Ovary (tissue), 10 donors: ENCODE measurements at places on chromosomes 4 and X.
A peak's percentile ranks its signal among the peaks of the same experiment; 100 is the strongest.

- no peak overlapping the region for H3K4me3 ChIP-seq
- no peaks in the 10 kb centered on the region for H3K36me3 ChIP-seq
- no peaks in the 10 kb centered on the region for H3K27me3 ChIP-seq
- DNase-seq = no peak
- H3K4me1 ChIP-seq = no peaks in the 10 kb centered on the region
Measured at GRCh38 chrX:149003863-149004660, 501.0 kb downstream of the IDS start.

GRCh38 chr4:38189445-38189844, 229.2 kb downstream of the PTTG2 start:
- no peaks in the 10 kb centered on the region for H3K27me3 ChIP-seq
- H3K4me1 ChIP-seq = peaks cover 5% of the 10 kb centered on the region
- H3K4me3 ChIP-seq = no peak overlapping the region
- no peaks in the 10 kb centered on the region for H3K36me3 ChIP-seq

DNA sequence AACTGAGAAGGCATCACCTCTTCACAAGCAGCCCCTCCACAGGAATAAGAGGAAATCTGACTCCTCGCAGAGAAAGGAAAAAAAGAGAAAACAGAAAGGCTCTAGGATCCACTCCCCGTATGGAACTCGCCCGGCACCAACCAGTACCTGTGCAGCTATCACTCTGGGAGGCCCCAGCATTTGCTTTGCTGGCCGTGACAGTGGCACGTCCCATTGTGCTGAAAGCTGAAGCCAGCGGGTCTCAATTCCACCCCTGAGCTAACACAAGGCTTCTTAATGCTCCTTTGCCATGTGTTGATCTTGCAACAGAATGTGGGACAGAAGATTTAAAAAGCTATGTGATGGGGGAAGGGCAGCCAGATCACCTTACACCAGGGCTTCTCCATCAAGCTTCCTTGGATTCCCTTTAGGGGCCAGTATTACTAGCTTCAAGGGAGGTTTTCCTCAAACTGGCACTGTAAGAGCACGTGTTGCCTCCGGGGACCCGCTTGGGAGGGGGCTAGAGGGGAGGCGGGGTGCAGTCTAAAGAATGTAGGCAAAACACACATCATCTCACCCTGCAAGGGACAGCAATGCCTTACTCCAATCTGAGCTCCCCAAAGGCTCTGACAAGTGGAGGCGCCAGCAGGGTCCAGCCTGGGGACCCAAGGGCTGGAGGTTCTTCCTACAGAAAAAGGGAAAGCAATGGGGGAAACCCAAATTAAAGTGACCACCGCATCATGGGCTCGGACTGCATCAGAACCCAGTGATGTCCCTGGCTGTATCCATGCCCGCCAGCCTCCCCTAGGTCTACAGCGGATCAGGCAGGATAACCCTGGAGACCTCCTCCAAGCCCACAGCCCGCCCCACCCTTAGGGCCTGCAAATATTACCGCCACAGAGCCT, 1.2 kb downstream of the USP46 start:
- peak overlapping the region; percentile 83 for H3K4me3 ChIP-seq
- peaks cover 11% of the 10 kb centered on the region for H3K4me1 ChIP-seq
- peak; percentile 33 for DNase-seq
- H3K36me3 ChIP-seq = no peaks in the 10 kb centered on the region
- no peaks in the 10 kb centered on the region for H3K27me3 ChIP-seq

- H3K27me3 ChIP-seq = no peaks in the 10 kb centered on the region
- H3K27ac ChIP-seq = no peak overlapping the region
- DNase-seq = no peak
- no peak overlapping the region for H3K4me3 ChIP-seq
- no peaks in the 10 kb centered on the region for H3K4me1 ChIP-seq
Measured at GRCh38 chrX:25851141-25851540, 287.0 kb upstream of the MAGEB18 start.

GRCh38 chr4:89296399-89296798, 11.2 kb downstream of the GPRIN3 start:
- no peak overlapping the region for H3K4me3 ChIP-seq
- no peak for DNase-seq
- H3K27me3 ChIP-seq = no peaks in the 10 kb centered on the region
- no peaks in the 10 kb centered on the region for H3K4me1 ChIP-seq
- H3K36me3 ChIP-seq = no peaks in the 10 kb centered on the region

GRCh38 chr4:71855944-71856343, 72.1 kb upstream of the GC start:
- H3K27ac ChIP-seq = no peak overlapping the region
- no peaks in the 10 kb centered on the region for H3K27me3 ChIP-seq
- DNase-seq = no peak
- no peak overlapping the region for H3K4me3 ChIP-seq

DNA sequence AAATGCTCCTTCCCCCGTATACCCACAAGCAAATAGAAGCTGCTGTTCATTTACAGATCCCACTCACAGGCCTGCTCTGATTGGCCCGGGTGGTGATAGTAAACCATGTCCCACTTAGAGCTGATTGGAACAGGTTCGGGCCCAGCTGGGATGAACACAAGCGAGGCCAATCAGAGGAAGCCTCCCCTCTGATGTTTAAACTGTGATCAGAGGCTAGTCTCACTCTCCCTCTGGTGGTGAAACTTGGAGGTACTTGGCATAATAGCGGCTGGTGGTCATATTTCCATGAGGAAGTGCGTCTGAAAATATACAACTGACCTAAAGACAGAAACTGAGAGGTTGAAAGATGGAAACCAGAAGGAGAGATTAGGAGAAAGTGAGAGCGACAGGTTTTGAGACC, 51.5 kb upstream of the TRPC3 start:
- no peaks in the 10 kb centered on the region for H3K27me3 ChIP-seq
- H3K4me1 ChIP-seq = no peaks in the 10 kb centered on the region
- H3K4me3 ChIP-seq = no peak overlapping the region
- no peaks in the 10 kb centered on the region for H3K36me3 ChIP-seq
- H3K27ac ChIP-seq = no peak overlapping the region

- H3K36me3 ChIP-seq = no peaks in the 10 kb centered on the region
- no peaks in the 10 kb centered on the region for H3K4me1 ChIP-seq
- H3K4me3 ChIP-seq = no peak overlapping the region
- no peak for DNase-seq
- H3K27ac ChIP-seq = no peak overlapping the region
Measured at GRCh38 chr4:38930204-38930603, 62.6 kb downstream of the FAM114A1 start.

GRCh38 chr4:72489267-72489666, 79.8 kb downstream of the ADAMTS3 start:
- no peaks in the 10 kb centered on the region for H3K27me3 ChIP-seq
- no peak overlapping the region for H3K27ac ChIP-seq
- no peak for DNase-seq
- H3K4me1 ChIP-seq = no peaks in the 10 kb centered on the region
- H3K36me3 ChIP-seq = no peaks in the 10 kb centered on the region

GRCh38 chr4:25160714-25161592, 704 bp upstream of the SEPSECS start:
- peak overlapping the region; percentile 87 for H3K4me3 ChIP-seq
- peak; percentile 19 for DNase-seq
- H3K36me3 ChIP-seq = no peaks in the 10 kb centered on the region
- H3K4me1 ChIP-seq = peaks cover 2% of the 10 kb centered on the region
- no peaks in the 10 kb centered on the region for H3K27me3 ChIP-seq

GRCh38 chr4:182885022-182885737, 32.0 kb downstream of the DCTD start:
- no peaks in the 10 kb centered on the region for H3K27me3 ChIP-seq
- DNase-seq = no peak
- H3K36me3 ChIP-seq = no peaks in the 10 kb centered on the region
- peaks cover 7% of the 10 kb centered on the region for H3K4me1 ChIP-seq

DNA sequence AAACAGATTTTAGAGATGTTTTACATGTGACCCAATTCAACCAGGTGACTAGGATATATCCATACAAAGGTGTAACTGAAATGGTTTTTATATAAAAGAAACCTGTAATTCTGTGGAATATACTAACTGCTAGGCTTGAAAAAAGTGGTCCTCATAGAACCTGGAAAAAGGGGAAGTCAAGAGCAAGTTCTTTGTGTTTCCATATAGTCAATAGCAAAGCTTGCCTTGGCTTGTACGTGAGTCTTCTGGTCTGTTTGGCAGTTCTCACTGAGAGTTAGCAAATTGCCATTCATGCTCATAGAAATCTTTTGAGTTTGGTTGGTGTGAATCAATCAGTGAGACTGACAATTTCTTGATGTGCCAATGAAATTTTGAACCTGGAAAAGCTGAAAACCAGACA, 79.4 kb upstream of the SMIM10 start:
- H3K27ac ChIP-seq = no peak overlapping the region
- H3K36me3 ChIP-seq = no peaks in the 10 kb centered on the region
- no peaks in the 10 kb centered on the region for H3K4me1 ChIP-seq
- no peak for DNase-seq
- no peak overlapping the region for H3K4me3 ChIP-seq

DNA sequence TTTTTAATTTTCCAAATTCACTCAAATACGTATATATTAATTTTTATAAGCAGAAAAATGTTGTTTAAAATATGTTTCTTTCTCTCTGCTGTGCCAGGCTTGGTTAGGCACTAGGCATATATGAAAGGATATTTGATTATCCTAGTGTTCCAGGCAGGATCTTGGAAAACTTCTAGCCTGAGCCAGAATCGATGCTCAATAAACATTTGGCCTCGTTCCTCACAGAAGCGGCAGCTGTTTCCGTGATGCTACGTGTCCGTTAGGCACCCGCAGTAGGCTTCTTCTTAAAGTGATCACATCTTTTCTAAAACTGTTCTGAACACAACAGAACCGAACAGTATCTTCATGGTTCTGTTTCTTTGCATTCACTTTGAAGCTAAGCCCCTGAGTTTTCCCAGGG, 50.1 kb upstream of the CRMP1 start:
- H3K4me3 ChIP-seq = no peak overlapping the region
- DNase-seq = no peak

DNA sequence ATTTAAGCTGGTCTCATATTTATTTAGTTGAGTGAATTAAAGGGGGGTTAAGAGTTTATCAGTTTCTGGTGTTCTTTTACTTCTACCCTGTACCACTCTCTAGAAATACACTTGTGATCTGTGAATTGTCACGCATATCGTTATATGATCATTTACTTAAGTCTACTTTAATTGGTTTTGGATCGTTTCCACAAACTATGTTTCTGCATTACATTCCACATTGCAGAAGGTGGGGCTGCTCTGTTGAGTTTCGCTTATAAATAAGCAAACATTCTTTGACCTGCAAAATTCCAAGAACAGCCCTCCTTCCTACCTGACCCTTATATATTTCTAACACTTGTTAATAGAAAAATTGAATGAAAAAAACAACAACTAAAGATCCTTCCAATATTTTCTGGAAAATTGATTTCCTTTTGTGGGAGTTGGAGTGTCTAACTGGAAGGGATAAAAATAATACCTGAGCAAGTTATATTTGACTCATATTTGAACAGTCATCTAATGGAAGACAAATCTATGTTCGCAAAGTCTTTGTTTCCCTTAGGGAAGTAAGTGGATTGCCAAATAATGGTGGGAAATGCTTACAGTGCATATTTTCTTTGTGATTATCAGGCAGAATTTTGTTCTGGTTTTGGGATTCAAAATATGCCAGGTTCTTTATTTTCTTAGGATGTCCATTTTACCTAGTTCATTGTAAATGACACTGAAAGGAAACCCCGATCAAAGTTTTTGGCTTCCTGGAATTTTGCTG, 152.7 kb downstream of the RELL1 start:
- DNase-seq = no peak
- H3K36me3 ChIP-seq = no peaks in the 10 kb centered on the region
- no peak overlapping the region for H3K27ac ChIP-seq
- H3K4me1 ChIP-seq = no peaks in the 10 kb centered on the region
- no peaks in the 10 kb centered on the region for H3K27me3 ChIP-seq
- no peak overlapping the region for H3K4me3 ChIP-seq

DNA sequence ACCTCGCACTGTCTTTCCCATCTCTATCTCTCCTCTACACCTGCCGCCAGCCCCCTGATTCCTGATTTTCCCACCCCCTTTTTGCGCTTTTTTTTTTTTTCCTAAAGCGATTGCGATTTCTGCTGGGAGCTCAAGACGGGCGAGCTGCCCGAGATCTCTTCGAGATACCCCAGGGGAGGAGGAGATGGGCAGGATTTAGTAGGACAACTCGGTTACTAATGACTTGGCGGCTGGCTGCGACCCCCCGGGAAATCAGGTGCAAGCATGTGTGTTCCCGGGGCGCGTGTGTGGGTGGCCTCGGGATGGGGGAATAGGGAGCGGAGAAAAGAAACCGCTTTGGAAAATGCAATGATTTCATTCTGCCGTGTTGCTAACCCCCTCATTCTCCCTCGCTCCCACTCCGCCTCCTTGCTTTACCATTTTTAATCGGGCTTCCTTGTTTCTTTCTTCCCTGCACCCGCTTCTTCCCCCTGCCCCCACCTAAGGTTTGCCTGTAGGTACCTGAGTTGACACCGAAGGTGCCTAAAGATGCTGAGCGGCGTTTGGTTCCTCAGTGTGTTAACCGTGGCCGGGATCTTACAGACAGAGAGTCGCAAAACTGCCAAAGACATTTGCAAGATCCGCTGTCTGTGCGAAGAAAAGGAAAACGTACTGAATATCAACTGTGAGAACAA, 4.4 kb downstream of the SLITRK2 start:
- H3K4me3 ChIP-seq = no peak overlapping the region
- no peak overlapping the region for H3K27ac ChIP-seq
- DNase-seq = no peak
- H3K4me1 ChIP-seq = no peaks in the 10 kb centered on the region
- H3K27me3 ChIP-seq = no peaks in the 10 kb centered on the region
- H3K36me3 ChIP-seq = no peaks in the 10 kb centered on the region

- no peaks in the 10 kb centered on the region for H3K36me3 ChIP-seq
- H3K4me3 ChIP-seq = no peak overlapping the region
- H3K27me3 ChIP-seq = no peaks in the 10 kb centered on the region
Measured at GRCh38 chrX:16914058-16914457, 32.4 kb upstream of the REPS2 start.

GRCh38 chr4:144658903-144659302, 12.9 kb downstream of the HHIP start:
- H3K27ac ChIP-seq = no peak overlapping the region
- H3K4me3 ChIP-seq = no peak overlapping the region
- H3K36me3 ChIP-seq = no peaks in the 10 kb centered on the region
- no peaks in the 10 kb centered on the region for H3K27me3 ChIP-seq
- H3K4me1 ChIP-seq = peaks cover 3% of the 10 kb centered on the region
